ENCODE measurements at places on chromosomes 12 and 14.

DNA sequence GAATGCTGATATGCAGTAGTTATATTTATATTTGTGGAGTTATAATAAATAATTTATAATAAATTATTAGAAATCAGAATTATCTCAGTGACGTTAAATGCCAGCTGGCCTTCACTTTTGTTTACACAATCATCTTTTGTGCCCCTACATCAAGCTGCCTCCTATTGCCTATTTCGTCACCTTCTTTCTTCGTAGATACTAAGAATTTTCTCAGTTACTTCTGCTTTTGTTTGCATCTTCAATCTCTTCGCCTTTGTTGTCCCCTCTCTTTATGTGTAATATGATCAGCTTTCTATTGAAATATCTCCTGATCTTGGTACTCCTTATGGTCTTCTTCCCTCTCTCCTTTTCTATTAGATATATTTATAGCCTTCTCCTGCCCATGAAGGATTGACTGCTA is 197.0 kb downstream of the ERC1 start:
- DNase-seq = no peak

DNA sequence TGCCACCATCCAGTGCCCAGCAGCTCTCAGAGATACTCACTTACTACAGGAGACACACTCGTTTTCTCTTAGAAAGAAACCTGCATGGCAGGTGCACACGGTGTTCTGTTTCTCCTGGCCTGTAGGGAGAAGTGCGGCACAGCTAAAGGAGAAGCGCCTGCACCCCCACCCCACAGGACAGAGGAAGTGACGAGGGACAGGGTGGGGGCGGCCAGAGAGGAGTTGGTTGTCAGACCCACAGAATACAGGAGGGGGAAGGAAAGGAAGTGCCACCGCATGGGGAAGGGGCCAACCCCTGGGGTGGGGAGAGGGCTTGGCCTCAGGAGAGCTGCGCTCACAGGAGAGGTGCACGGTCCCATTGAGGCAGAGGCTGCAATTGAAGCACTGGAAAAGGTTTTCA is 8.8 kb downstream of the TNFRSF1A start:
- DNase-seq = no peak

GRCh38 chr14:85415015-85415712 is 114.8 kb upstream of the FLRT2 start:
- DNase-seq = peak; percentile 53

GRCh38 chr12:114682106-114682784 is 1.7 kb downstream of the TBX3 start:
- no peak for DNase-seq

DNA sequence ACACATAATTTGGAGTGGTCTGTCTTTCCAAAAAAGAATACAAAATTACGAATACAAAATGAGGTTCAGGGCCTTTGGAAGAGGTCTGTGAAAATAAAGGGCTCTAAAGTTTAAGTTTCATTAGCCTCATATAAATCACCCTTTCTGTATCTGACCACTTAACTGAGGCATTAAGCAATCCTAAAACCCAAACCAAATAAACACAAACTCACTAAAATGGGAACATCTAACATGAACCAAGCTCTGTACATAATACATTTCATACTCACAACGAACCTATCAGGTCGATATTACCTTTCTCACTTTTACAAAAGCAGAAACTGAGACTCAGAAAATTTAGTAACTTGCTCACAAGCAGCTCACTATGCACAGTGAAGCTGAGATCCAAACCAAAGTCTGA is 1.1 kb upstream of the CCDC196 start:
- no peak for DNase-seq

DNA sequence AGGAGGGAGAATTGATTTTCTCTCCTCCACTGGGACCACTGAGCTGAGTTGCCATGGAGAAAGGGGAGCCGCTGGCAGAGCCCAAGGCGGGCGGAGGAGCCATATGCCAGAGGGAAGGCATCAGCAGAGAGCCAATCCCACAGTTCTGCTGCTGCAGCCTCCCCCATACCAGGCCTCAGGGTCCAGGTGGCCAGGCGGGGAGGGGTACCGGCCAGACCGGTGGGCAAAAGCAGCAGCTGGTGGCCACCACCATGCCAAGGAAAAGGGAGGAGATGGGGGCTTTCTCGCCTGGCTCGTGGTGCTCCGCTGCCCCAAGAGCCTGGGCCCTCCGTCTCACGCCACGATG is 72.8 kb downstream of the PITPNM2 start:
- DNase-seq = no peak

- DNase-seq = no peak
Measured at GRCh38 chr12:127077262-127078045, 1189.5 kb upstream of the TMEM132C start.

GRCh38 chr12:81944886-81945285 is 185.7 kb upstream of the PPFIA2 start:
- no peak for DNase-seq

DNA sequence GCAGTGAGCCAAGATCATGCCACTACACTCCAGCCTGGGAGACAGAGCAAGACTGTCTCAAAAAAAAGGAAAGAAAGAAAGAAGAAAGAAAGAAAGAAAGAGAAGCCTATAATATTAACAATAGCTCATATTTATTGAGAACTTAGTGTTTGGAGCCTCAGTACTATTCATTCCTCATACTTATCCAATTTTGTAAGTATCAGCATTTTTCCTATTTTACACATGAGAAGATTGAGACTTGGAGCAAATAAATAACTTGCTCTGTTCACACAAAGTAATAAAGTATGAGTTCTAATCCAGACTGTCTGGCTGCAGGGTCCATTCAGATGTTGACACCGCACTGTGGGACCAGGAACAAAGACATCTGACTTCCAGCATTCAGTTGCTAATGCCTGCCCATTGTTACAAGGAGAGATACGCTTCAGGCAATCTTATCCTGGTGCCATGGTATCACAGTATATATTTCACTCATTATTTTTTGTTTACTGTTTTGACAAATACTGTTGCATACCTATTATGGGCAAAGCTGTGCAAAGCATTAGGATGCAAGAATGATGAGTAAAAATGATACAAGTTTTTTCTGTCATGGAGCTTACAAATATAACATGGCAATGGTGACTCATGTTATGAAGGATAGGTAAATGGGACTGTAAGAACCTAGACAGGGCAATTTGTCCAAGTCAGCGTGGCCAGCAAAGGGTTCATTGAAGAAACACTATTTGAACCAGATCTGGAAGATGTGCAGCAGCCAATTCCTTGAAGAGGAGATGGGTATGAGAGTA is 21.4 kb upstream of the TMTC2 start:
- DNase-seq = no peak

DNA sequence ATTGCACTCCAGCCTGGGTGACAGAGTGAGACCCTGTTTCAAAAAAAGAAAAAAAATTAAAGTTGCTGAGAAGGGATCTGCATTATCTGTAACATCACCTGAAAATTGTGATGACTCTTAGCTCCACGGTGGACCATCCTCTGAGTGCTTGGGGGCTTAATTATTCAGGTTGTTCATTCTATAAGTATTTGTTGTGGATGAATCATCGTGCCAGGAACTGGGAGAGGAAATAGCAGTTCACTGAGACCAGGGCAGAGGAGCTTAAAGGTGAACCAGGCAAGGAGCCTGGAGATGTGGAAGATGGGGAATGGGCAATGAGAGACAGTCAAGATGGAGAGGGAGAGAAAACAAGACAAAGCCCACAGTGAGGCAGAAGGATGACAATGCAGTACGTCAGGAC is 25.5 kb upstream of the GSC start:
- DNase-seq = no peak

DNA sequence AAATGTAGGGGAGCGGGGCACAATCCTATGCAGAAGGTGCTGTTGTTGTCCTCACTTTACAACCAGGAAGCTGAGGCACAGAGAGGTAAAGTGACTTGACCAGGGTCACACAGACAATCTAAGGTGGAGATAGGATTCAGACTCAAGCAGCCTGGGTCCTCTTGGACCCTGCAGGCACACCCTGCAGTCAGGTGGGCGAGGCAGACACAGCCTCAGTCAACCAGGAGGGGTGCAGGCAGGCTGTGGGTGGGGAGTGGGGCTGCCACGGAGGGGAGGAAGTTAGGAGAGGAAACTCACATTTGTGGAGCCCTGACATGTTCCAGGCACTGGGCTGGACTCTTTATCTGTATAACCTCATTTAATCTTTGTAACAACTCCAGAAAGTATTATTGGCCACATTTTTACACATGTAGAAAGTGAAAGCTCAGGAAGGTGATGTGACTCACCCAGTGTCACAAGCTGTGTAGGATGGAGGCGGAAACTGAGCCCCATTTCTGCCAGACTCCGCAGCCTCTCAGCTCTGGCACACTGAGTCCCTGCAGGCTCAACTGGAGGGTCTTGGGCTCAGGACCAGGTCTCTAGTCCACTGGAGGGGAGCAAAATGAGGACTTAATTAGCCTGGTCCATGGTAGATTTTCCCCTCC is 24.9 kb upstream of the CHGA start:
- no peak for DNase-seq

- DNase-seq = peak; percentile 7
Measured at GRCh38 chr12:80443974-80444666, at the start of gene PTPRQ. Gene PTPRQ, plus strand, starts transcription at chr12:80444235. Its CDS starts 111 bp downstream, at chr12:80444346.

DNA sequence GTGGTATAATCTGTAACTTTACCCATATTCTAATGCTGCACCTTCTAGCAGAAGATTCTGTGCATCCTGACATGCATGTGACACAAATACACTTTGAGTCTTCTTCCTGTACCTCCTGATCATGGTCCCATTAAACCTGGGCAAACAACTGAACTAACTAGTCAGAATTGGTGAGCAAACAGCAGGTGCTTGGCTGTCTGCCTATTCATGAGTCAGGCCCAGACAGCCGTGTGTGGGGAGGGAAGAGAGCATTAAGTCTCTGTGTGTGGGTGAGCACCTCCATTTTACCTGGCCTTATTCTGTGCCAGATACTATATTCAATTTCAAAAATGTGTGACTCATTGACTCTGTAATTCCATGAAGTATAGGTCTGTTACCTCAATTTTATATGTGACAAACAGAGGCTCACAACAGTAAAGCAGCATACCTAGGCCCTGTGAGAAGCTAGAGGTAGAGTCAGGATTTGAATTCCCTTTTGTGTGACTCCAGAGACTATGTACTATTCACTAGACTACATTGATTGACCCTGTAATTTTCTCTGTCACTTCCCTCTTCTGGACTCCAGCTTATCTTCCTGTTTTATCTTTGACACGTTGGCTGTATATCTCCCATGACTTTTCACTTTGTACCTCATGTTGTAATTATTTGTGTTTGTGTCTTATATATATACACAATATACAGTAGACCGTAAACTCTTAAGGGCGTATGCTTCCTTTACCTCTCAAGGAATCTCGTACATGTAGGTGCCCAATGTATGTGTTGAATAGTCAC is 32.2 kb downstream of the SUSD6 start:
- no peak for DNase-seq

DNA sequence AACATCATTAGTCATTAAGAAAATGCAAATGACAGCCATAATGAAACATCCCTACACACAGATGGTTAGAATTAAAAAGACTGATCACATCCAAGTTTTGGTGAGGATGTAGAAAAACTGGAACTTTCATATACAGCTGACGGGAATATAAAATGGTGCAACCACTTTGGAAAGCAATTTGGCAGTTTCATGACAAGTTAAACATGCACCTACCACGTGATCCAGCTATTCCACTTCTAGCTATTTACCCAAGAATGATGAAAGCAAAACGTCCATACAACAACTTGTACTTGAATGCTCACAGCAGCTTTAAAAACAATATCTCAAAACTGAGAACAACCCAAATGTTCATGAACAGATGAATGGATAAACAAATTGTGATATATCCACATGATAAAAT is 77.9 kb upstream of the AVPR1A start:
- no peak for DNase-seq

- no peak for DNase-seq
Measured at GRCh38 chr14:48890333-48890732, 695.8 kb downstream of the RPS29 start.

- DNase-seq = no peak
Measured at GRCh38 chr14:39592116-39592789, 160.0 kb upstream of the FBXO33 start.

- DNase-seq = no peak
Measured at GRCh38 chr14:87966816-87967215, 26.2 kb downstream of the GALC start.

GRCh38 chr12:21907948-21908837 is 33.0 kb downstream of the ABCC9 start:
- DNase-seq = no peak

GRCh38 chr12:120831648-120832267 is 72.4 kb downstream of the SPPL3 start:
- DNase-seq = no peak

DNA sequence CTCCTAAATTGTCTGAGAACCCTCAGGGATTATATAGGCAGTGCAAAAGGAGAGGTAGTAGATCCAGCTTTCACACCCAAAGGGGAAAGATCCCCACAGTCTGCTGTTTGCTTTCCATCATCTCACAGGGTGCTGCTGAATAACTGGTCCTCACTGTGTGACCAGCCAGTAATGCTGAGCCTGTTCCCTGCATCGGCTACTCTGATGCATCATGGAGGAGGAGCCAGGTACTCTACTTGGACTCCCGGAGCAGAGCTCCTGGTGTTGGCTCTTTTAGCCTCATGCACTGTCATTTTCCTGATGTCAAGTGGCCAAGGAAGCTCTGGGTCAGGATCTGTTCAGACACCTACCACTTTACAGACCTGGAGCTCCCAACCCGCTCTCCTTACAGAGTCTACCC is 127.4 kb upstream of the ATF1 start:
- DNase-seq = no peak

- DNase-seq = no peak
Measured at GRCh38 chr12:102948941-102949352, 8.5 kb upstream of the ASCL1 start.

DNA sequence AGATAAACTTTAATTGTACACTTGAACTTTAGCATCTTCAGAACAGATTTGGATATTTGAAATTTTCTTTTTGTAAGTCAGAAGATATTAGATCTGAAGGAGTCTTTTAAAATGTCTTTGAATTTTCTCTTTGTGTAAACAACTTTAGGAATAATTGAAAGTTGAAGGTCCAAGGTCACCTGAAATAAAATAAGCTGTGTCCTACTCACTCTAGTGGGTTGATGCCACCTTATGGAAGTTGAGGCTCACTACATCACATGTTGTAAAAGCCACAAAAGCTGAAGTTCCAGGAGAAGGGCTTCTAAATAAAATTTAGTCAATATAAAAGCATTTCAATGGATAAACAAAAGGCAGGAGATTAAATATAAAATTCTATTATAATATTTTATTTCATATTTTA is 122.0 kb upstream of the ATXN7L3B start:
- DNase-seq = peak; percentile 5

GRCh38 chr12:94172973-94173372 is 24.6 kb downstream of the PLXNC1 start:
- DNase-seq = peak; percentile 32

- peak; percentile 77 for DNase-seq
Measured at GRCh38 chr12:108826101-108826806, 31.1 kb downstream of the SSH1 start.

GRCh38 chr14:22390824-22391461 is 198.1 kb downstream of the DAD1 start:
- no peak for DNase-seq

- no peak for DNase-seq
Measured at GRCh38 chr12:12214201-12214600, 52.6 kb downstream of the LRP6 start.
